ENCODE measurements at places on chromosomes 11 and 22.

- DNase-seq, result no peak
Observed at GRCh38 chr11:11499300-11499699, 122.5 kb downstream of the GALNT18 start.

- DNase-seq, result no peak
Observed at GRCh38 chr11:117513666-117514065, 186.0 kb downstream of the CEP164 start.

- DNase-seq, result no peak
Observed at GRCh38 chr11:80173371-80174136, 732.7 kb upstream of the TENM4 start.

- no peak for DNase-seq
Observed at GRCh38 chr22:27875951-27876350, 43.1 kb downstream of the PITPNB start.

DNA sequence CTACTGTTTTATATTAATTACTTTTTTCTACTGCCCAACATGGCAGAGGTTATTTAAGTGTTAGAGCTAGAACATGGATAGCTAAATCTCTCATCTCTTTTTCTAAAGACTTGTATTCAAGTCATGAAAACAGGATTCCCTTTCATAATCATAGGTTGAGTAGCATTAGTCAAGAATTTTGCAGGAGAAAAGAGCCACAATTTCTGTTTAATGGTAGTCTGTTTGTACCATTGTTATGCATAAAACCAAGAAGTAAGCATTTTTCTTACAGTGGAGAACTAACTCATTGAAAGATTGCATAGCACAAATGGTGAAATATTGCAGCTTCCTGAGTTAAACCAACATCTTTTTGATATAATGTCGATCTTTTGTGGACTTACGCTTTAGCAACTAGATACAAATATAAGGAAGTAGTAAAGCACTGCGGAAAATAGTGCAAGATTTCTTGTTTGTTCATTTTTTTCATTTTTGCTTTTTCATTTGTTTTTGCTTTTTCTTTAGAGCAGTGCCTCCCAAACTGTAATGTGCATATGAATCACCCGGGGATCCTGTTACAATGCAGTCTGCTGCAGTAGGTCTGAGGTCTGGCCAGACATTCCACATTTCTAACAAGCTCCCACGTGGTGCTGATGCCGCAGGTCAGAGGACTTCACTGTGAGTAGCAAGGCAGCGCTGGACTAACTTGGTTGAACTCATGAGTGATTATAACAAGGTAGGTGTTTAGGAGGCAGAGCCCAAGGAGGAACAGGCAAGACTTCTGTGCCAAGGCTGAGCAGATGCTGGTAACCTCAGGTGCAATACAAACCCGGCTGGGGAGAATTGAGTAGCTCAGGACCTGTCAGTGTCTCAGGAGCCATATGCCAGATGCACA lies 4.6 kb downstream of the ETS1 start:
- DNase-seq, result no peak

- no peak for DNase-seq
Observed at GRCh38 chr11:107017433-107018218, 650 bp downstream of the GUCY1A2 start.

DNA sequence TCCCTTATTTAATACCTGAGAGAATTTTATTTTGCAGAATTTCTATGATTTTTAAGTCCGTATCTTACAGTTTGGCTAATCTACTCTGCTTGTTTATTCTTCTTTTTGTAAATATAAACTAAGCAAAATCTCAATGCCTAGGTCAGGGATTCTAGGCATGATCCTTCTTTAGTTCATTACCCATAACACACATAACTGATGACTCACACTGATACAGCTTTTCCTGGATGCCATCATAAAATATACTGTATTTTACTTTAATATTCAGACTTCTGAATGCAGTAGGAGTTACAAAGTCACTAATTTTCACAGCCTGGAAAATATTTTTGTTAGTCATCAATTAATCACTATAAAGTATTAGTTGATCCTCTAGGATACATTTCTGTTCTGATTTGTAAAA lies 898.2 kb upstream of the RAG2 start:
- DNase-seq, result no peak

- no peak for DNase-seq
Observed at GRCh38 chr11:14756349-14756748, 112.7 kb downstream of the PDE3B start.

GRCh38 chr11:73530109-73530508 lies 67.8 kb downstream of the FAM168A start:
- DNase-seq, result no peak

DNA sequence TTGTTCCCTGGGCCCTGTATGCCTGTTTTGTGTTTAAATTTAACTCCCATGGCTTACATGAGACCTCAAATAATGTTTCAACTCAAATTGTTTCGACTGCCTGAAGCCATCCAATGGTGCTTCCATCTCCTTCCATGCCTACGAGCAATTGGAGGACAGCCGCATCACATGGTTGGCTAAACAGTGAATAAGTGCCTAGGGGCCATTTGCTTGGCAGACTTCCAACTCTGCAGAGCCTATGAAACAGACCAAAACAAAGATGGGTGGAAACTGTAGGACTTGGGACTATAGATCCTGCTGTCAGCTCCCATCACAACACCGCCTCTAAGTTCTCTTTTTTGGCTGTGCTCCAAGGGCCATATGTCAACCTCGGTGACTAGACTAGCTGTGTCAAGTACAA lies 84.1 kb downstream of the PARVA start:
- no peak for DNase-seq

GRCh38 chr11:638631-639331 lies 1.7 kb downstream of the DRD4 start:
- no peak for DNase-seq

GRCh38 chr11:58222721-58223120 lies 6.0 kb downstream of the OR10Q1 start:
- no peak for DNase-seq

DNA sequence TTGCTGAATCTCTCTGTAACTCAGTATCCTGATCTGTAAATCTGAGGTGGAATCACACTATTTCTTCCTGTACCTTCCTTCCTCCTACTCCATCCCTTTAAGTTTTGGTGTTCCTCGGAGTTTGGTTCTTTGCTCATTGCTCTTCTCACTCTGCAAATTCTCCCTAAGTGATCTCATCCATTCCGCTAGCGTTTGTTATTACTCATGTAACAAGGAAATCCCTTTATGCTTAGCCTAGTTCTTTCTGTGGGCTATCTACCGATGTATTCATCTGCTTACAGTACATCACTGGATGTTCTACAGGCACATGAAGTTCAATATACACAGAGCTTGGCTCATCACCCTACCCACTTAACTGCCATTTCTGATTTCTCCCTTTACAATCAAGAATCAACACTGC lies 1.6 kb upstream of the CEP295 start:
- no peak for DNase-seq

GRCh38 chr11:6419009-6419631 lies at the start of gene APBB1:
TSS of gene APBB1 (minus strand) at chr11:6419094. CDS start at chr11:6411347, 7,747 bp downstream.
- peak; percentile 63 for DNase-seq

DNA sequence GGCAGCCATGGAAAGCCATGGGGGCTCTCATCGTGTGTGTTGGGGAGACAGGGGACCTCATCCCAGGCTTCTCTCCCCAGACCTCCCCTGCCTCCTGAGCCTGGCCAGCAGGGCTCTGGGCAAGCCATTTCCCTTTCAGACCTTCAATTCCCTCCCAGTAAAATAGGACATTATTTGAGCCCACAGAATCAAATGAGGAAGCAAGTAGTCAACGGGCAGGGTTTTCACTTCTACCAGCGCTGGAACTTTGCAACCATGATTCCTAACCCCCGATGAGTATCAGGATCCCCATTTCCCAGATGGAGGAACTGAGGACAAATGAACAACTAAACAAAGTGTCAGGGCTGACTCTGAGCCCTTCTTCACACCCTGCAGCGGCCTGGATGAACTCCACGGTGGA lies 48.9 kb upstream of the TCF20 start:
- no peak for DNase-seq

DNA sequence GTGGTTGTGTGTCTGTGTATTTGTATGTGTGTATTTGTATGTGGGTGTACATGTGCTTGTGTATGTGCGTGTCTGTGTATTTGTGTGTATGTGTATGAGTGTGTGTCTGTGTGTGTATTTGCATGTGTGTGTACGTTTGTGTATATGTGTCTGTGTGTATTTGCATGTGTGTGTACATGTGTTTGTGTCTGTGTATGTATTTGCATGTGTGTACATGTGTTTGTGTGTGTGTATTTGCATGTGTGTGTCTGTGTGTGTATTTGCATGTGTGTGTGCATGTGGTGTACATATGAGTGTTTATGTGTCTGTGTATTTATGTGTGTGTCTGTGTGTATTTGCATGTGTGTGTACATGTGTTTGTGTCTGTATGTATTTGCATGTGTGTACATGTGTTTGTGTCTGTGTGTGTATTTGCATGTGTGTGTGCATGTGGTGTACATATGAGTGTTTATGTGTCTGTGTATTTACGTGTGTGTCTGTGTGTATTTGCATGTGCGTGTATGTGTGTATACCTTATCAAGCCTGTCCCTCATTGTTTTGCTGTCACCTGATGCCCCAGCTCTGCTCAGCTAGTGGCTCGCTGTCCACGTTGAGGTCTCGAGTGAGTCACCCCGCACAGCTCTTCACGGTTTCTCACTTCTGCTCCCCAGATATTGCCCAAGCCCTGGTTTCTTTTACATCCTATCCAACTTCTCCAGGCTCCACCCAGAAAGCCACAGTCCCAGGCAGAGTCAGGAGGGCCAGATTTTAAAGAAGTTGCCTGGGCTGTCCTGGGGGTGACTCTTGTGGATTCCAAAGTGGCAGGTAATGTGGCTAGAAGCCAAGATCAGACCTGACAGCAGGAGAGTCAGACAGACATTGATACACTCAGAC lies 15.2 kb downstream of the MB start:
- no peak for DNase-seq

DNA sequence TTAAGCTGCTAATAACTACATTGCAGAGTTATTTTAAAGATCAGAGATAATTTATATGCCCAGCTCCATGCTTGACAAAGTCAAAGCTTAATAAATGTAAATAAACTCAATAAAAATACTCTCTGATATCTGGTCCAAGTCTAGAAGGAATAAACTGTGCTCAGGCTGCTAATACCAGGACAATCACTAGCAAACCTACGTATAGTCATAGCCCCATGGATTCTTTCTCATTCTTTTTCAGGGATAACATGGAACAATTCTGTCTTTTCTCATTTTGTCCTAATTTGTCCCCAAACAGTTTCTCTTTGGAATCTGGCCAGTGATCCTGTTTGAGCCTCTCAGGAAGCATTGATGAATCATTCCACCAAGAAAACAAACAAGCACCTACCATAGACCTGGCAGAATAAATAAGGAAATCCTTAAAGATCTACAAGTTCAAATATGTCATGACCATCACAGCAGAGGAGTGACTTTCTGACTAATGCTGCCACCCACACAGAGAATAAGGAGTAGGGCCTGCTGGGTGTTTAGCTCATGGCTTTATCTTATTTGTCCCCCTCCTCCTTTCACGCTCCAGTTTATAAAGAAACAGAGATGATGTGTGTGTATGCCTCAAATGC lies 14.1 kb upstream of the B3GNT6 start:
- DNase-seq, result no peak

DNA sequence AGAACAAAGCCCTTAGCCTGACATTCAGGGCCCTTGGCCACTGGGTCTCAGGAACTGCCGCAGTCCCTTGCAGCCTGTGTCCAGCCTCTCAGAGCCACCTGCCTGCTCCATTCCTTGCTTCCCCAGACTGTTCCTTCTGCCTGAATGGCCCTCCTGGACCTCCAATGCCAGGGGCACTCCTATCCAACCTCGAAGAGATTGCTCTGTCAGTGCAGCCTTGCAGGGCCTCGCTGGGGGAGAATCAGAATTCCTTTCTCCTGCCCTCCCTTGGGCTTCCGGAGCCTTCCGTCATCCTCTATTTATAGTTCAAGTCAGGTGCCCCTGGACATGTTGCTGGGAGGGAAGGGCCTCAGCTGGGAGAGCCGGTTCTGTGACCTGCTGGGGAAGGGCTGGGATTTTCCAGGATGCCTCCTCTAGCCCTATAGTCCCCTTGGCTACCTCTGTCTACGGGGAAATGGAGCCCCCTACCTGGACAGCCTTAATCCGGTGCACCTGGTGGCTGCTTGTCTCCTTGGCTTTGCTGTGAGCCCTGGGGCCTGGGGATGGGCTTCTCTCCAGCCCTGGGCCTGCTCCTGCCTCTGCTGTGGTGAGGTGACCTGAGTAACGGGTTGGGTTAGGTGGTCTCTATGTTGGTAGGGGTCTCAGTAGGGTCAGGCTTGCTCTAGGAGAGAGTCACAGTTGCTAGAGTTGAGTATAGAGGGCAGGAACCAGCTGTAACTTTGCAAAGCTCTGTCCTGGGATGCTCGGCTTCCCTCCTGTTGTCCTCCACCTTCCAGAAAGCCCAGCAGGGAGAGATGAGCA lies 45.9 kb upstream of the SYT7 start:
- no peak for DNase-seq

- DNase-seq, result no peak
Observed at GRCh38 chr11:107547961-107548360, 17.6 kb downstream of the ALKBH8 start.

DNA sequence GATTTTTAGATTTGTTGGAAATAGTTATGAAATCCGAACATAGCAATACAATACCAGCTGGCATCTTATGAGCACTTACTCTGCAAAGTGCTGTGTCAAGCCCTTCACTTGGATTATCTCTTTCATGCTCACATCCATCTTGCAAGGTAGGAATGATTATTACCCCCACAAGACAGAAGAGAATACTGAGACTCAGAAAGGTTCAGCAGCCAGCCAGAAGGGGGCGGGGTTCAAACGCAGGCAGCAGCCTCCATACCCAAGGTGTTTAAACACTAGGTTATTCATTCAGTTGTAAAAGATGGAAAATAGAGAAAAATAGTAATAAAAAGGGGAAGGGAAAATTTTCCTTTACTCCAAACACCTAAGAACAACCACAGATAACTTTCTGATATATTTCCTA lies 158.5 kb downstream of the CCDC34 start:
- DNase-seq, result no peak

GRCh38 chr11:11731311-11732083 lies 109.7 kb upstream of the GALNT18 start:
- no peak for DNase-seq

DNA sequence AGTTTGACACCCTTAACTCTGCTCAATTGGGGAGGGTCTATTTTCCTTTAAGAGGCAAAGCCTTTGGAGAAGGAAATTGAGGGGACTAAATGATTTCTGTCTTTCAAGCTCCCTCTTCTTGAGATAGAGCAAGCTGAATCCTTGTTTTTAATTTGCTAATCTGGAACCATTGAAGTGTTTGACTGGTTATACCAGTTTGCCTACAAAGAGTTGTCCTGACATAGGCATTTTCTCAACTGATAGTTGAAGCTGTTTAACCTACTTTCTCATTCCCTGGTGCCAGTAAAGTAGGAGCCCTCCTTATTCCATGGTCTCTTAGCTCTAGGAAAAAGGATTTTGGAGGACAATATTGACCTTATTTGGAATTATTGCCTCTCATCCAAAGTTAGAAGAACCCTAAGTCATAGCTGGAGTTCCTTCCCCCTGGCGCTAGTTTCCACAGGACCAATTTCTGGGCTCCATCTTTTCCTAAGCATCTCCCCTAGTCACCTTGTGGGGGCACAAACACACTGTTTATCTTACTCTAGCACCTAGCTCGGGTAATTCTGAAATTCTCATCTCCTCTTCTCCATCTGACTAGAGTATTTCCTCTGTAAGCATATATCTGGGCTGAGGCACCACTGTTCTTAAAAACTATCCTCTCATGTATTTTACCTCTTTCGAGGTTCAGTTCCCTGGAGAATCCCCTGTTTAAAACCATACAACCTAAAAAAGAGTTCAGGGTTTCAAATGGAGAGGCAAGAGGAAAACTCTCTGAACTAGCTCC lies 7.4 kb downstream of the ZDHHC5 start:
- DNase-seq, result no peak

All from activated CD4-positive, alpha-beta T cell treated with anti-CD3 and anti-CD28 coated beads, Interleukin-2, amount 50 U/mL, for 24 hours (primary cell).